Mesenchymal stem cell (in vitro differentiated cells and primary cell): ENCODE measurements at places on chromosomes 5 and 9.
A peak's percentile ranks its signal among the peaks of the same experiment; 100 is the strongest.

DNA sequence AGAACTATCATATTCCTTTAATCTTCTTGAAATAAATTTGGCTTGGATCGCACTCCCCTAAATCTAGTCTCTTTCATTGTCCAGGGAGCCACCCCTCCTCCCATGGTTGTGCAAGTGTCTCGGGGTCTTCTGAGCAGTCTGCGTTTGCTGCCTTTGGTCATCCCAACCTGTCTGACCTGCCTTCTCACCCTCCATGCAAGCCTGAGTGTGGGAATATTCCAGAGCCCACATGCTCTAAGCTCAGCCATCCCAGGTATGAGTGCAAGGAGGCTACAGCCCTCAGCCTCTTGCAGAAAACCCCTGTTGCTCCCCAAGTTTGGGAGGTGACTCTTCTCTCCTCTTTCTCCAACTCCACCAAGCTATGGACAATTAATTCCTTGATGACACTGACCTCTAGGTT, 7.7 kb upstream of the CTSL start:
- H3K27ac ChIP-seq, result no peak overlapping the region
- H3K27me3 ChIP-seq, result no peaks in the 10 kb centered on the region
- H3K36me3 ChIP-seq, result no peaks in the 10 kb centered on the region
- H3K4me1 ChIP-seq, result peaks cover 7% of the 10 kb centered on the region
- H3K4me3 ChIP-seq, result no peak overlapping the region
- DNase-seq, result no peak

DNA sequence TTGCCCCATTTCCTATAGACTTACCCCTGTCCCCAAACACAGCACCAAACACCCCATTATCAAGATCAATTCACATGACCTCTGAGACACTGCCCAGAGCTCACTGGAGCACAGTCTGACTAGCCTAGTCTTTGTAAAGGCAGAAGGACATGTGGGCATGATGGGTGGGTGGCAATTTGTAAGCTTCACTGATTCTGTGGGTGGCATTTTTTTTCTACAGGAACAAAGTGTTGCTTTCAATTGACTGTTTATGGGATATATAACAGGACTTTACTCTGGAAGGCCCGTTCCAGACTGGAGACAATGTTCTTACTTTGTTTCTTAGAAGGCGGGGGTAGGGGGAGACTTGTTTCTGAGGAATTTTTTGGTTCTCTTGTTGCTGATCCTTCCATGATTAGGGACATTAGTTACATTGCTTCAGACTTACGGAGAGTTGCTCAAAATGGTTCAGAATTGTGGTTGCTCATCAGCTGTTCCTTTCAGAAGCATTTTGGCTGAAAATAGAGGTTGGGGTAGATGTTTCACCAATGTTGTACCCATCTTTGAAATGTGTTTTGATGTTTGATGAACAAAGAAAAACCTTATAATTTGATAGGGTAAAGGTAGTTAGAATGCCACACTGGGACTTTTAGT, 20.2 kb downstream of the NNT start:
- no peak for DNase-seq
- H3K27me3 ChIP-seq, result no peaks in the 10 kb centered on the region
- H3K27ac ChIP-seq, result no peak overlapping the region
- H3K4me3 ChIP-seq, result no peak overlapping the region

DNA sequence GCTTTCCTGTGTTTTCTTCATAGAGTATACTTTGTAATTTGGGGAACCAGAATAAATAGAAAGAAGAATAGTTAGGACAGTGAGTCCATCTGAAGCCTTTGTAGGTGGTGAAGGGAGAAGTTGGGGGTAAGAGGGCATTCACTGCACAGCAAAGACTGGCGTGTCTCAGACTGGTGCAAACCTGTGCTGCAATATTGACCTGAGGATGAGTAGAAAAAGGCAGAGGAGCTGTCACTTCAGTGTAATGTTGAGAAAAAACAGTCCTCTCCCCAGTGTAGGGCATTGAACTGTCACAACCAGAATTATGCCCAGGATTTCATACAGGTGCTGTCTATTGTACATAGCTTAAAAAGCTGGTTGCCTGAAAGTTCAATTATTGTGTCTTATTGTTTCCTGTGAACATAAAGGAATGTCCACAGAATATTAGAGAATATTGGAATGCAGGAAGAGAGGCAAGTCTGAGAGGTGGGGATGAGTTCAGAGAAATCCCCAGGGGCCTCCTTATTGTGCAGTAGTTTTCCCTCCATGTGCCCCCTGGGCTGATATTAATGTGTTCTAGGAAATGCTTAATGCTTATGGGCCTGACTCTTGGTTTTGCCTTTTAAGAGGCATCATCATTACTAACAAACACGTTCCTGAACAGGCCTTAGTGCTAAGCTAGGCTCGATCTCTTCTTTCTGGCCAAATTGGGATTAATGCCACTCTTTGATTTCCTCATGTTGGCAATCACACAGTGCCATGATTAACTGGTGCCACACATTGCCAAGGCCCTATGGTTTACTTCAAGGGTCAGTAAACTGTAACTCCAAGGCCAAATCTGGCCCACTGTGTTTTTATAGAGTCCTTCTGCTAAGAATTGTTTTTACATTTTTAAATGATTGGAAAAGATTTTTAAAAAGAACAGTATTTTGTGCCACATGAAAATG, 34.0 kb downstream of the DAPK1 start:
- H3K36me3 ChIP-seq, result no peaks in the 10 kb centered on the region
- no peak overlapping the region for H3K4me3 ChIP-seq
- no peaks in the 10 kb centered on the region for H3K27me3 ChIP-seq
- peaks cover 11% of the 10 kb centered on the region for H3K4me1 ChIP-seq

GRCh38 chr9:33288235-33288634, 2.1 kb upstream of the NFX1 start:
- no peak for DNase-seq
- no peak overlapping the region for H3K27ac ChIP-seq
- H3K36me3 ChIP-seq, result peaks cover 41% of the 10 kb centered on the region
- peaks cover 9% of the 10 kb centered on the region for H3K4me1 ChIP-seq

- no peak for DNase-seq
- no peak overlapping the region for H3K4me3 ChIP-seq
- H3K4me1 ChIP-seq, result peaks cover 10% of the 10 kb centered on the region
- H3K36me3 ChIP-seq, result no peaks in the 10 kb centered on the region
- no peak overlapping the region for H3K27ac ChIP-seq
- no peaks in the 10 kb centered on the region for H3K27me3 ChIP-seq
These were observed 57.5 kb downstream of the DAB2IP start for GRCh38 chr9:121708768-121709488.

DNA sequence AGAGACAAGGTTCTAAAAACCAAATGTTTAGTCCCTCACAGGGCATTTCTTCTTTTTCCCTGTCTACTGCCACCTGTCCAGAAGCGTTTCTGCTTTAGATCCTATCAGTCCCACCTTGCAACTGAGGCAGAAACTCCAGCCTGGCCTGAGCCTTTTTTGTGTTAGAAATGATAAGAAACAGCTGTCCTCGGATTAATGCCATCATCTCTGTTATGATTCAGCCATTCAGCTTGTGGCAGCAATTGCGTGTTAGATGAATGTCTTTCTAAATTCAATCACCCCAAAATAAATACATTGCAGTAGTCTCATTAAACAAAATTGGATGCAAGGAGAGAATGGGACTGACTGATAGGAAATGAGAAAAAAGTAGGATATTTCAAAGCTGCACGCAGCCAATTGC, 28.3 kb upstream of the FRMPD1 start:
- peaks cover 39% of the 10 kb centered on the region for H3K27me3 ChIP-seq
- H3K4me1 ChIP-seq, result no peaks in the 10 kb centered on the region
- no peak overlapping the region for H3K4me3 ChIP-seq
- no peak overlapping the region for H3K27ac ChIP-seq
- no peaks in the 10 kb centered on the region for H3K36me3 ChIP-seq

DNA sequence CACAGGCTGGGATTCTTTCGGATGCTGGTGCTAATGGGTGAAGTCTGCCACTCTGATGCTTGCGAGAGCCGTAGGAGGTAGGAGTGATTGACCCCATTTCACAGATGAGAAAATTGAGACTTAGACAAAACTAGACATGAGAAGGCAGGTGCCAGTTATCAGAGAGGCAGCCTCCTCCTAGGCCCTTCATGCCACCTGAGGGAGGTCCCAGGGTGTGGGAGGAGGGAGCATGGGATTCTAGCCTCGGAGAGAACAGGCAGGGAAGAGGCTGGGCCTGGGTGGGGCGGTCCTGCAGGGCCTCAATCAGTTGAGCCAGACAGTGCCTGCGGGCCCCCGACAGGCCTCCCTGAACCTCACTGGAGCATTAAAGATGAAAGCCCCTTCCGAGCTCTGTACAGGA, 112.4 kb downstream of the COL23A1 start:
- H3K4me1 ChIP-seq, result no peaks in the 10 kb centered on the region
- no peaks in the 10 kb centered on the region for H3K27me3 ChIP-seq
- no peaks in the 10 kb centered on the region for H3K36me3 ChIP-seq
- no peak for DNase-seq
- no peak overlapping the region for H3K4me3 ChIP-seq

DNA sequence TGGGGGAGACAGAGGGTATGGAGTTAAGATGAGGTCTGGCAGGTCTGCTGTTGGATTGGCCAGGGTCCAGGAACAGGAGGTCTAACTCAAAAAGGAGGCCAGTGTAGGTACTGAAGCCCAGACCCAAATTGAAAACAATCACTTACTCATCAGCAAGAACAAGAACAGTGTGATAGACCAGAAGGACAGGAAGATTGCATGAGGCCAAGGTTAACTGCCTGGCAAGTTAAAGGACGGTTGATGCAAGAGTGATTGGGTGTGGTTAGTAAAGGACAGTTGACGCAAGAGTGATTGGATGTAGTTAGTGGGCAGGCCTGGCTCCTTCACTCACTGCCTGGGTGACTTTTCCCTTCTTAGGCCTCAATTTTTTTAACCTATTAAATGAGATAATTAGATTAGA, 132.6 kb downstream of the PDZD2 start:
- H3K27me3 ChIP-seq, result peaks cover 31% of the 10 kb centered on the region
- no peak for DNase-seq
- H3K36me3 ChIP-seq, result no peaks in the 10 kb centered on the region
- H3K4me3 ChIP-seq, result no peak overlapping the region

GRCh38 chr5:78544561-78545201, 103.9 kb downstream of the LHFPL2 start:
- H3K27ac ChIP-seq, result no peak overlapping the region
- no peak overlapping the region for H3K4me3 ChIP-seq
- DNase-seq, result peak; percentile 90
- H3K4me1 ChIP-seq, result peaks cover 13% of the 10 kb centered on the region

DNA sequence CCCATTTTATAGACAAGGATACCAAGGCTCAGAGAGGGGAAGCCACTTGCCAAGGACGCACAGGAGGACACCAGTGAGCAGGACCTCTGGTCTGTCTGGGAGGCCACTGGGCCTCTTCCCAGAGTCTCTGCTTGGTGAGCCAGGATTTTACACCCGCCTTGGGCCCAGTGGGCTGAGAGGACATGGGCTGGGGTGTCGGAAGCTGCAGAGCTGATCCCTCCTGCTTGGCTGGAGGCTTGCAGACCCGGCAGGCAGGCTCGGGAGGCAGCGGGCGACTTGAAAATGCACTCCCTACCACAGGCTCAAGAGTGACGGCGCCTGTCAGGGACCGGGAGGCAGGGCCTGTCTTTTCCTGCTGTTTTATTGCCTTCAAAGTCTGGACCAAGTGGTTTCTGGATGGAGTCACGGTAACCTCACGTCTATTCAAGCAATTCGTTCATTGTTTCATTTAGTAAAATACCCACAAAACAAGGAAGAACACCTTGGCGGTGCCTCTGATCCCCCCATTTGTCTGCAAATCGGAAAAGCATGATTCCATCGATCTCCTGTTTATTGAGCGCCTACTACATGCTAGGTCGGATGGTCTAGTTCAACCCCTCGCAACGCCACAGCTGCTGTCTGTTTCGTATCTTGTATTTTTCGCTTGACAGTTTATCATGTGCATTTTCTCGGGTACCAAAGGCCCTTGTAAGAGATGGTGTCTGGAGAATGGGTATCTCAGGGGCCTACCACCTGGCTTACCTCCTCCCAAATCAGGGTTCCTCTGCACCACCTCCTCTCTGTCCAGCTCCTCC, 108.1 kb upstream of the IER5L start:
- H3K4me3 ChIP-seq, result no peak overlapping the region
- H3K4me1 ChIP-seq, result peaks cover 14% of the 10 kb centered on the region
- H3K27me3 ChIP-seq, result no peaks in the 10 kb centered on the region
- H3K27ac ChIP-seq, result no peak overlapping the region
- H3K36me3 ChIP-seq, result no peaks in the 10 kb centered on the region
